ENCODE measurements at places on chromosomes 5 and 9. TPM values are rescaled to one million over a fixed set of nuclear protein-coding genes. Genes with fewer than 3 reads are reported as not detected.

DNA sequence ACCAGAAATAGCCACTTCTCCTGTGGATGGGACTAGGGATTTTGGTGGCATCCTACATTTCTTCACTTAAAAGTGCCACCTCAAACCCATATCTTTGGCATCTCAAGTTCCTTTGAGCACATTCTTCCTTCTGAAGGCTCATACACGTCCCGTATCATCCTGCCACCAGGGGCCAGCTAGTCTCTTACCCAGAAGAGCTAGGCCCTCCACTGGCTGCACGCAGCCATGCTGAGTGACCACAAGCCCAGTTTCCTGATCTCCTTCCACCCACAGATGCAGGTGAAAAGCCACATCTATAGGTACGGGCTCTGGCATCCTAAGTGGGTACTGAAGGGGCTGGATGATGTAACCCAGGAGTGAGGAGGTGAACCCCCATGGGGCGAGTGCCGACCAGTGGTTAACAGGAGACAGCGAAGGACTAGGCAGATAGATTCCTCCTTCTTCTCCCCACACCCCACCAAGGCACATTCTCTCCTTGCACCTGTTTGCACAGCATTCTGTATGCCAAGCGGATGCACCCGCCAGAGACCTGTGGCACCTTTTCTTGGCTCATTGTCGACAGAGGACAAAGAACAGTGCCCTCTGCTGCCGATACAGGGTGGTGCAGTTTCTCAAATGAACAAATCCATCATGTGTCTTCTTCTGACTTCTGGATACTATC lies 14.4 kb upstream of the SCGB3A1 start:
- DNase-seq, result peak; percentile 43

DNA sequence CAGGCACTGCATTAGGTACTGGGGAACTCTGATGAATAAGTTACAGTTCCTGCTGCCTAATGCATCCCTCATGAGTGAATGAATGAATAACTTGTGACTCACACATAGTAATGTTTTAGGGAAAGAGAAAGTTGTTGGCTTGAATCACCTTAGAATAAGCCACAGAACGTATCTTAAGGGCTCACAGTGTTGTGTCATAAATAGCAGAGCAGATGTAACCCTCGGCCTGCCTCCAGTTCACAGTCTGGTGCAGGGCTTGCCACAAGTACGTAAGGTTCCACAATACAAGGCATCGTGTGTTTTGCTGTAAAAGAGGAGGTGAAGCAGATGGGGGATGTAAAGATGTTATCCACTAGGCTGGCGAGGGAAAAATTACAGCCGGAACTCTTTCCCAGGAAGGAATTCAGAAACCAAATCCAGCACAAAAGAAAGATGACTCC lies 218.7 kb downstream of the TRPM3 start:
- DNase-seq, result no peak

GRCh38 chr9:36873247-36873875 lies 160.7 kb downstream of the PAX5 start:
- peak; percentile 73 for DNase-seq

- DNase-seq, result no peak
Observed at GRCh38 chr5:112958093-112959088, 18.2 kb upstream of the DCP2 start.

ASS1 gene
- not detected for total RNA-seq

GRCh38 chr5:112333331-112333781 lies 85.7 kb downstream of the EPB41L4A start:
- no peak for DNase-seq

DNA sequence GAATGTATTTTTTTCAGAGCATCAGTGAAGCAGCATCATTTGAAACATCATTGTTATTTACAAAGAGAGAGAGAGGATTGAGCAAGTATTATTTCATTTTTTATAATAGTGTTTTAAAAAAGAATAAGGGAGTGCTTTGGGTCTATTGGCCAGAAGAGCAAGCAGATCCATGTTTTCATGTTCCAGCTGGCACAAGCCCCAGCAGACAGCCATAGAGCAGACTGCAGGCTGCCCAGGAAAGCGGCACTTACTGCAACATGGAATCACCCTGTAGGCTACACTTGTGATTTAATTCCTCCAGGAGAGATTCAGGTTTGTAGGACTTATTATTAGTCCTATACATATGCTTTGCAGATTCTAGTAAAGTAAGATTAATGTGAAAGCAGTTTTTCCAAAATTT lies 407.0 kb upstream of the GRAMD2B start:
- DNase-seq, result no peak

TMEM232 gene
- 1.0 TPM for total RNA-seq

DNA sequence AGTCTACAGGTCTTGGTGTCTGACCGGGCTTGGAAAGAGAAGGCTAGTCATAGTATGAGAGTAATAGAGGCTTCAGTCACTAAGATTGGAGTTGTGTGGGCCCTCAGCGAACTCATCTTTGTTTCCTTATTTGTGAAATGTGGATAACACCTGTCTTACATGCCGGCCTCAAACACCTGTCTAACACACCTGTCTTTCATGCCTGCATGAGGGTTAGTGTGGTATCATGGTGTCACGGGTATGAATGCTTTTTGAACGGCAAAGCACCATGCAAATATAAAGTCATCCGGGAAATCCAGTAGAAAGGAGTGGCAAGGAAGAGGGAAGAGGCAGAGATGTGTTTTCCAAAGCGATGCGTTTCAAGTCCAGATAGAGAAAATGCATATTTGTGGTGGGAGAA lies 25.5 kb downstream of the GRAMD2B start:
- DNase-seq, result no peak

DNA sequence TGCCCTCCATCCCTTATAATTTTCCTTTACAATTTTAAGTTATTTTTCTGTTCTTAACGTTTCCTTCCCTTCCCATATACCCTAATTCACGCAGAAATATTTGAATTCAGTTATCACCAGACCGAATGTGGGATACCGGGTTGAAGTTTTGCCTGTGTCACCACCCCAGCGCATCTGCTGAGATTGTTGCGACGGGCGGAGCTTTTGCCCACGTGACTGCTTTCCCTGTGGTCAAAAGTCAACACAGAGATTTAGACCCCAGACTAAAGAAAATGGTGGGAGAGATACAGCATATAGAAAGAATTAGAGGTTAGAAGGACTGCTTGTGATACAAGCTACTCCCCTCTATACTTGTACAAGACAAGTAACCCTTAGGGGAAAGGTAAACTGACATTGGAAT lies 326.4 kb upstream of the CTNND2 start:
- DNase-seq, result no peak

GRCh38 chr5:160970605-160971191 lies 118.7 kb upstream of the ATP10B start:
- no peak for DNase-seq

AFAP1L1 gene
- not detected for total RNA-seq

DNA sequence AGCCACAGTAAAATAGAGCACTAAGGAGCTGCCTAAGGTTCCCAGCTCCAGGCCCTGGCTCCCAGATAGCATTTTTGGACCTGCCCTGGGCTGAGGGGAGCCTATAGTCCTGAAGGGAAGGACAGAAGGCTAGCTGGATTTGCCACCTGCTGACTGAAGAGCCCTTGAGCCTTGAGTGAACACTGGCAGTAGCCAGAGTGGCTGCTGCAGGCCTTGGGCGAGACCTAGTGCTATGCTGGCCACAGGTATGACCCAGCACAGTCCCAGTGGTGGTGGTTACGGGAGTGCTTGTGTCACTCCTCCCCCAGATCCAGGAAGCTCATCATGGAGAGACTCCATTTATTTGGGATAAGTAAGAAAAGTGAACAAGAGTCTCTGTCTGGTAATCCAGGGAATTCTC lies 10.3 kb upstream of the STX17 start:
- DNase-seq, result no peak

GRCh38 chr9:97510797-97511654 lies 9.6 kb downstream of the TMOD1 start:
- DNase-seq, result no peak

GRCh38 chr5:120155873-120156272 lies 308.2 kb upstream of the PRR16 start:
- DNase-seq, result no peak

DNA sequence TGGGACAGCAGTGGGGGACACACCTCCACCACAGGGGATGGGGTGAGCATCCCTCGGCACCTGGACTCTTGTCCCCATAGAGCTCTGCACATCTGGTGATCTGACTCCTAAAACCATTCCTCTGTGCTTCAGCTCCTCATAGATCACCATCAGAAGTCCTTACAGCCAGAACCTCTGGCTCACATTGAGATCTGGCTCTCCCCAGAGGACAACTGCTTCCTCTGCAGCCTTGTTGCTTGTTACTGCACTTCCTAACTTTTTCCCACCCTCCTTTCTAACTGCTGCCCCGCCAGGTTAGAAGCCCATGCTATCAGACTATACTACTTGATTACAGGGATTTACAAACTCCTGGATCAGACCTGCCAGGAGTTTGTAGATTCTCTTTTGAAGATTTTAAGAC lies 64.5 kb downstream of the ARSB start:
- no peak for DNase-seq

DNA sequence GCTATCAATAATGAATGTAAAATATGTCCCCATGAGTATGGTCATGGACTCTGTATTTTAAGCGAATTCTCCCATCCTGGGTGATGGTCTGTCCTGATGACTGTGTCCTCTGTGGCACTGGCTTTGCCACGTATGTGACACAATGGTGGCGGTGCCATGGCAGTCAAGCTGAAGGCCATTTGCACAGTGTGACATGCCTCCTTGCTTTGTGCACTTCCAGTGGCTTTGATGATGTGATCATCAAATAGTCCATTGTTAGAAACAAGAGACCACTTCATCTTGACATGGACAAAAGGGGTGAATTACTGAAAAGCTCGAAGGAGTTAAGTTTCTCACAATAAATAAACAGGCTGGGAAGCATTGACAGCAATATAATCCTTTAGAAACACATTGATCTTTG lies 31.0 kb upstream of the PRRC1 start:
- DNase-seq, result no peak

GRCh38 chr5:123044926-123045617 lies 8.5 kb upstream of the PPIC start:
- DNase-seq, result no peak

GRCh38 chr9:114450181-114450580 lies 55.1 kb downstream of the WHRN start:
- no peak for DNase-seq

ALDH1A1 gene
- total RNA-seq, result 1.0 TPM

KCNIP1 gene
- total RNA-seq, result not detected

DNA sequence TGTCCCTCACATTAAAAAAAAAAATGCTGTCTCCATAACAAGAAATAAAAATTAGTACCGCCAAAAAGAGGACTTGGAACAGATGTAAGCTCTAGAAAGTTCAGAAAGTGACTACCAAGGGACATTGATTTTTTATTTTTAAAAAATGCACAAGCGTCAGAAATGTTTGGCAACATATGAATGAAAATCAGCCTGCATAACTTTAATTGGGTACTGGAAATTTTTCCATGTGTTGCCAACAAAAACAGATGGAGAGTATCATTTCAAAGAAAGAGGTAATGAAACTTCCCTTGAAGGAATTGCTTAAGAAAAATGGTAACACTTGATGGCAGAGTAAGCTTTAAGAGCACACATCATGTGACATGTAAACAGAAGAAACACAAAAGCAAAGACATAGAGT lies 47.2 kb downstream of the OR2K2 start:
- no peak for DNase-seq

- no peak for DNase-seq
Observed at GRCh38 chr9:115601434-115601833, 483.5 kb upstream of the TNC start.

DNA sequence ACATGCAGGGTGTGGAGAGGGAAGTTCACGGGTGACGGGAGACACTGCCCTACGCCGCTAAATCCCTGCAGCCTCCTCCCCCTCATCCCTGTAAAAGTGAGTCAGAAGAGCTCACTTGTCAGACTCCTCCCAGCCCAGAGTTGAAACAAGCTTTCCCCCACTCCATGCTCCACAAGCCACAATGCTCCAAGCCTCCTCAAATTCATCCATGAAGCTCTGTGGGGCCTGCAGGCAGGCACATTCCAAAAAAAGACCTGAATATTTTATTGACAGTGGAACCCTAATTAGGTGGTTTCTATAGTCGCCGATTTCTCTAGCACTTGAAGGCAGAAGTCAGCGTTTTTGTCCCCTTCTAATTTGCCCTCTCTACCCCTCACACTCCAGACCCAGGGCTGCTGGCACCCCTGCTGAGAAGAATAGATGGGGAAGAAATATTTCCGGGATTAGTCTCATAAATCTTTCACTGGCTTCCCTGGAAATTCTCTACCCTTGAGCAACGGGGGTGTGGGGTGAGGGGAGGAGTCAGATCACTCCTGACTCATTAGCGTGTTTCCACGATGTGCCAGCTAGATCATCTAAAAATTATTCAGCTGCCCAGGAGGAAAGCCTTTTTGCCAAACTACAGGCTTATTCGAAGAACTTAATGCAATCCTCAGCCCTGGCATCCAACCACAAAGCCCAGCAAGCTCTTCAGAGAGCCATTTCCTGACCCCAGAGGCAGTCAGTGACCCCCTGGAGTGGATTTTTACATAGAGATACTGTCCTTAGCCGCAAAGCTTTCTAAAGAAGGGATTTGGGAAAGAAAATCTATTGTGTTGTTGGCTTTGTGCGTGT lies 97.1 kb downstream of the ENC1 start:
- DNase-seq, result no peak

DNA sequence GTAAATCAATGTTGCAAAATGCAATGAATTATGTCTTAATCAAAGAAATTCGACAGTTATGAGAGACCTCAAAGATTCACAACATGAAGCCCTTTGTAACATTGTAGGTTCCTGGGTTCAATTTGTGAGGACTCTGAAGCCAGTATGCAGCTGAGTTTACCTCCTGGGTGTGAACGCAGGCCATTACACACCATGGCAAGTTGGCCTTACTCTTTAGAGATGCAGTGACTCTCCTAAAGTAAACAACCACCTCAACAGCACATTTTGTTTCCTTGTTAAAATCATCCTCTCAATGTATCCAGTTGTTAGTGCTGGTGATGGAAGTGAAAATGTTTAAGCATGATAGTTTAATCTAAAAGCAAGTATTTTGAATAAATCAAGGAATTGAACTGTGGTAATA lies 73.8 kb downstream of the JAKMIP2 start:
- no peak for DNase-seq

RNF183 gene
- total RNA-seq, result not detected

FREM1 gene
- total RNA-seq, result 0.67 TPM

FOXI1 gene
- not detected for total RNA-seq

DNA sequence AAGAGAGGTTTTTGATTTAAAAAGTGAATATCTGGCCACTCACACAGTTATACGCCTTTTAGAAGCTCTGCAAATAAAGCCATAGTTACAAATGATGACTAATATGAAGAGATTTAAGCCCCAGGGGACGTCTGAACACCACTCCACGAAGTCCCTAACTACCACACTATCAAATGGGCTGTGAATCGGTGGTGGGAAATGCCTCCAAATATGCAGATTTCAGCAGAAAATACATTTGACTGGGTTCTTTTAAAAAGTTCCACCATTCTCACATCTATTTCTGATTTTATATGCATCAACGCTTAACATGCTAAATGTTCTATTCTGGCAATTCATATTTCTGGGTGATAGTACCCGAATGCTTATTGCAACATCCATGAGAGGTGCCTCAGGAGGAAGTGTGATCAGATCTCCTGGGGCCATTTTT lies 22.5 kb downstream of the TICAM2 start:
- no peak for DNase-seq

DNA sequence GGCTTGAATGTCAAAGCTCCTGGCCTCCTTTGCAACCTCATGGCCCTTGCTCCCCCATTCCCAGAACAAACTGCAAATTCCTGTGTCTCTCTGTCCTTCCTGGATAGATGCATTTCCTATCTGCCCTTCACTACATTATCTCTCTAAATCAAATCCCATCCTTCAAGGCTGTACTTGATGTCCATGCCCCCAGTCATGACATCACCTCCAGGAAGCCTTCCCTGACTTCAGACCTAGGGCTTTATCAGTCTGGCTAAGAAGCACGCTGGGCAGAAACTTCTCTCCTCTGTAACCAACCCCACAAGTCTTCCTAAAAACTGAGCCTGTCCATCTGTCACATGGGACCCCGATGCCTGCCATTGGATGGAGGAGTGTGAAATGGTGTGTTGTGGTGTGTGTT lies 25.7 kb upstream of the TNIP1 start:
- no peak for DNase-seq

Measured in CD4-positive, CD25-positive, alpha-beta regulatory T cell (primary cell).